ENCODE measurements at places on chromosomes 16 and 17. TPM values are rescaled to one million over a fixed set of nuclear protein-coding genes. Genes with fewer than 3 reads are reported as not detected.
A peak's percentile ranks its signal among the peaks of the same experiment; 100 is the strongest.

Gene LDHD
- 0.42 TPM for total RNA-seq

Gene CHST4
- 0.05 TPM for total RNA-seq

GRCh38 chr17:7573324-7574080, 5.9 kb upstream of the CD68 start:
- DNase-seq = peak; percentile 83

DNA sequence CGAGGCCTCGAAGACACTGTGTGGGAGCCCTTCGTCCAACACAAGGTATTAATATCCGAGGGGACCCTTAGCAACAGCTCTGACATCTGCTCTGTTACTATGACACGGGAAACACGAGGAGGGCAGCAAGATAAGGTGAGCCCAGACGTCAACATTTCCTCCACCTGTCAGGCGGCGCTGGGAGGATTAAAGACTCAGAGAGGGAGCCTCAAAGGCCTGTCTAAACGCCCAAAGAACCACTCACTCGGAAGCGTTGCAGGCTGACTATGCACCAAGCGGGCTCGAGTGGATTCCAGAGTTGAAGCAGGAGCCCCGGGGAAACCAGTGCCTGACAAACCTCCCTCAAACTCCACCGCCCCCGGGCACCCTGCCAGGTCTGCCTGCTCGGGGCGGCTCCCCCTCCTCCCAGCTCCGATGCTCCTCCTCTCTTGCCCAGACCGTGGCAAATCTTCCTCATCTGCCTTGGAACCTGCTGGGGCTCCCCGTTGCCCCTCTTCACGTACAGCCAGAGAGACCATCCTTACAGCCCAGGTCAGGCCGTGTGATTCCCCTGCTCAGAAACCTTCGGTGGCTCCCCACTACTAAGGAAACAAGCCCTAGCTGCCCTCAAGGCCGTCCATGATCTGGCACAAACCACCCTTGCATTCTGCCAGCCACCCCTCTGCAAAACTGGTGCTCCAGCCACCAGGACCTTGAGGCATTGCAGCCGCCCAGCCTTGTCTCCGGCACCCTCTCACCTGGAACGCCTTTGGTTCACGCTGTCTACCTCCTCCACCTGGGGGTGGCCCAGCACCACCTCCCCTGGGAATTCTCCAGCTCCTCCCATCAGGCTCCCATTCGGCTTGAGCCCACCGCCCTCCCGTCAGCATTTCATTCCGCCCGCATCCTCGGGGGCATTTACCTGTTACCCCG, 16.2 kb downstream of the RPH3AL start:
- DNase-seq = no peak

DNA sequence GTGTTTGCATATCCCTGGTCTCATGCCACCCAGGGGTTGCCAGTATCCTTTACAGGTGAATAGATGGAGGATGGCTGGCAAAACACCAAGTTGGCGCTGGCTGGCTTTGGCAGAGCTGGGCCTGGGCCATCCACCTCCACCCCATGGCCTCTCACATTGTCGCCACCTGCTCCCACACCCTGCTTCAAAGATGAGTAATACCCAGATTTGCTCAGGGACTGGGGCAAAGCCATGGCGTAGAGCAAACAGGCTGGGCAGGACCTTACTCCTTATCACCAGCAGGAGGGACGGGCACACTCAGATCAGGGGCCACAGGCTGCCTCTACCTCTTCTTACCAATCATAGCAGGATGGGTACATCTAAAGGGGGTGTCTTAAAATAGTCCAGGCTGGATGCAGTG, 24.3 kb downstream of the PLA2G10 start:
- DNase-seq = peak; percentile 34

- no peak for DNase-seq
Measured at GRCh38 chr17:80785477-80786178, 206.0 kb upstream of the CHMP6 start.
